ENCODE measurements at places on chromosomes 16 and 17.

DNA sequence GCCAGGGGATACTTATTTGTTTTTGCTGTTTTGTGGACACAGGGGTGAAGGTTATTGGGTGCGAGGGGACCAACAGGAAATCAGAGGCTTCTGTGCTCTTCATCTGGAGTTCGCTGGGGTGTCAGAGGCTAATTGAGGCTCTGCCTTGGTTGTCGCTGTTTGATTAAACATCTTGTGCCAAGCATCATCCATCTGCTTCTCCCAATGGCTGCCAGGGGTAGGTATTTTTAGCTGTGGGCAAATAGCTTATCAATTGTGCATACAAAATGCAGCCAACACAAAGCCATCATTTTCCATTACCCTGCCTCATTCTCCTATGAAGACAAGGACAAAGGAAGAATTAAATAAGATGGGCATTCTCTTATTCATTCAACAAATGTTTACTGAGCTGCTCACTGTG, 27.8 kb downstream of the GPR139 start:
- DNase-seq = no peak

DNA sequence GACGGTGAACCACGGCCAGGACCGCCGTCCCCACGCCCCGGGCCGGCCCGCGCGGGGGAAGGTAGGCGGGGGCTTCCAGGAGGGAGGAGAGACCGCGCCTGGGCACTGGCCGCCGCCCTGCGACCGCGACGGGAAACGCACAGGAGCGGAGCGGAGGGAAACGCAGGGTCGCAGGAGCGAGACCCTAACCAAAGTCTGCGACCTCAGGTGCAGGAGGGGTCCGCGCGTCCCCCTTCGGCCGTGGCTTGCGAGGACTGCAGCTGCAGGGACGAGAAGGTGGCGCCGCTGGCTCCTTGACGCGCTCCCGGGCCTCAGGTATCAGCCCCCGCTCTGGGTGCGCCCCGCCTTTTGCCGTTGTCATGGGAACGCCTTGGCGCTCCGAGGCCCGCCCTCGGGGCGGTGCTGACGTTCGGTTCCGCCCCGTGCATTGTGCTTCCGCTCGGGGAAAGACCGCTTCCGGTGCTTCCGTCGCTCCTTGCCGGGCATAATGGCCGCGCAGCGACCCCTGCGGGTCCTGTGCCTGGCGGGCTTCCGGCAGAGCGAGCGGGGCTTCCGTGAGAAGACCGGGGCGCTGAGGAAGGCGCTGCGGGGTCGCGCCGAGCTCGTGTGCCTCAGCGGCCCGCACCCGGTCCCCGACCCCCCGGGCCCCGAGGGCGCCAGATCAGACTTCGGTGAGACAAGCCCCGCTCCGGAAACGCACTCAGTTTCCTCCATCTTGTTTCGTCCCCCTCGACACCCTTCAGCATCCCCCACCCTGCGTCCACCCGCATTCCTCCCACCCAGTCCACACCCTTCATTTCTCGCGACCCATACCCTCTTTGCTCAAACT, at the start of gene OVCA2:
TSS of gene OVCA2 (plus strand) at position 462 of the 829 bp plus-strand sequence. CDS start at position 488, 26 bp downstream.
- peak; percentile 95 for DNase-seq

GRCh38 chr17:69605571-69605970, 191.1 kb downstream of the MAP2K6 start:
- DNase-seq = no peak

DNA sequence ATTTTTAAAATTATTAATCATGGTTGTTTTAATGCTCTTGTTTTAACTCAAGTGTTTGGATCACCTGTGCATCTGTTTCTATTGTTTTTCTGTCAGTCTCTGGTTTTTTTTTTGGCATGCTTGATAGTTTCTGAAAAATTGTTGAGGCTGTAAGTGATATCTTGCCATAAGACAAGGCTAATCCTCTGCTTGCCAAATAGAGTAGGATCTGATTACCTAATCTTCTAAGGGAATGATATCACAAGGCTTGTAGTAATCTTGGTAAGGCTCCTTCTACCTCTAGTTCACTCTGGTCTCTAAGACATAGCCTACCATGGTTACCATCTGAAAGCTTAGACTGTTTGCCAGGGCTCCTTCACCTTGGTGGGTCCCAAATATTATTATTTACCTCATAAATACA, 81.0 kb downstream of the ATF7IP2 start:
- DNase-seq = no peak

GRCh38 chr17:12992676-12993075, 25.2 kb downstream of the ELAC2 start:
- DNase-seq = no peak

GRCh38 chr17:72110942-72111318, 9.9 kb upstream of the SOX9 start:
- no peak for DNase-seq

- DNase-seq = peak; percentile 45
Measured at GRCh38 chr16:23391381-23392222, 61.4 kb downstream of the COG7 start.

DNA sequence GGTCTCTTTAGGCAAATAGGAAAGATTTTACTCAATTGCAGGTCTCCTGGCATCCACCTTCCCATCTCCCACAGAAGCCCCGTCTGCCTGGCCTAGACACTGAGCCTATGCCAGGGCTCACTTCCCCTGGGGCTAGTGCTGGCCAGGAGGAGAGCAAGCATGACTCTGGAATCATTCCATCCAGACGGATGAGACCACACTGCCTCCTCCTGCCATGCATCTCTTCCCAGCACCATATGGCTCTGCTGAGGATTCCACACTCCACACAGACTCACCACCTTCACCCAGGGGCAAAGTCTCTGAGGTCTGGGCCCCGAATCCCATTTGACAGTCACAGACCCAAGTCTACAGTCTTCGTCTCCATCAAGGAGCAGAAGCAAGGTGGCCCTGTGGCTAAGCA, 346.5 kb downstream of the C16orf95 start:
- DNase-seq = no peak

DNA sequence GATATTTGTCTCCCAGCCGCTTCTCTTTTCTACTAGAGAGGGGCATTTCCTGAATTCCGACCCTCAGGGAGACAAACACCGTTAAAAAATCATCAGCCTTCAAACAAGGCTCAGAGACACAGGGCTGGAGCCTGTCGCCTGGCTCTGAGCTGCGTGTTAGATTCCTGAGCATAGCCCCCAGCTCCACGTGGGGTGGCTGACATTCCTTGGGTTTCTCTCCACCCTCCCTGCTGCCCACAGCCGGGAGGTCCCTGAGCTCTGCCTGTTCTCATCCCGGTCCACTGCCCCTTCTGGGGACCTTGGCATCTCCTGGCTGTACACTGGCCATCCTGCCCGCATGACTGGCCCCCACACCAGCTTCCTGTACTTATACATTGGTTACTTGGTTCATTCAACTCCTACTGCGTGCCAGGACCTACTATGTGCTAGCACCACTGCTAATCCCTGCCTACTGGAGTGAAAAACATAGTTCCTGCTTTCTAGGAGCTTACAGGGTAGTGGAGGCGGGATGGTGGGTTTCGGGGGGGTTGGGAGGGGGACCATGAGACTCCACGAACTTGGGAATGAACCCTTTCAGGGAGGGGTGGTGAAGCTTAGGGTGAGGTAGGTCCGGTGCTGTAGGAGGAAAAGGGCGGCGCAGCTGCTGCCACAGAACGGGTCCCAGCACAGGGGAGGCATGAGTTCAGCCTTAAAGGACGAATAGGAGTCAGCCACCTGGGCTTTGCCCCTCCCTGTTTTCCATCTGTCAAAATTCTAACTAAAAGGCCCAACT, 52.1 kb upstream of the TMEM132E start:
- DNase-seq = no peak

DNA sequence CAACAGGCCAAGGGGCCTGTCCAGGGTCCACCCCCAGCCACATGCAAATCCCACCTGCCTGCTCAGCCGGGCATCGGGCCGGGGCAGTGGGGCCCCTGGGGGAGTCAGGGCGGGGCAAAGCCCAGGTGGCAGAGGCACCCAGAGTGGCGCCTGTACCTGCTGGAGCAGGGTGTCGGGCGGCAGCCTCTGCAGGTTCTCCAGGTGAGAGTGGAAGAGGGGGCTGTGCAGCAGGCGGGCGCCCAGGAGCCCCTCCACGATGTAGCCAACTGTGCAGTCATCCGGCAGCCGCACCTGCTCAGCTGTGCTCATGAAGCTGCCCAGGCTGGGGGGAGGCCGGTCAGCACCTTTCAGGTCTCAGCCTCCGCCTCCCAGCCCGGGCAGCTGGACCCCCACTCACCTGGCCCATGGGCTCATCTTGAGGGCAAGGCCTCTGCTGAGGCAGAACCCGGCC, 2.1 kb downstream of the RFNG start:
- DNase-seq = no peak

GRCh38 chr16:12260647-12261262, 284.2 kb downstream of the SNX29 start:
- no peak for DNase-seq

- no peak for DNase-seq
Measured at GRCh38 chr17:8746501-8747236, 2.0 kb upstream of the CCDC42 start.

GRCh38 chr17:71023249-71024030, 854.1 kb downstream of the KCNJ2 start:
- DNase-seq = no peak

DNA sequence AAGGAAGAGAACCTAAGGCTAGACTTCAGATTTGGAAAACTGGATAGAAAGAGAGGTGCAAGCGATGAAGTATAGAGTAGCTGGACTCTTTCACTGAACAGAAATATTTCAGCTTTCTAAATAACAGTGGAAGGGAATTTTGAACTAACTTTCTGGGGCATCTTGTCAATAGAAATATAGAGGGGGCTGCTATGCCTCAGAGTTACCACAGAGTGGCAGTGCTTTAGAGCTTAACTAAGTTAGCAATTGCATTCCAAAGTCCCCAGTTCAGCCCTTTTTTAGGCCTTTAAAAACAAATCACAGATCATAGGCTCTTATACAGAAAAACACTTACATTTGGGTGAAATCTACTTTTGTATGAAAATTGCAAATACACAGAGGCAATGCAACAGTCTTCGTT, 154.2 kb upstream of the CDH8 start:
- DNase-seq = peak; percentile 1

GRCh38 chr16:3480901-3481695, 14.2 kb downstream of the C16orf90 start:
- no peak for DNase-seq

DNA sequence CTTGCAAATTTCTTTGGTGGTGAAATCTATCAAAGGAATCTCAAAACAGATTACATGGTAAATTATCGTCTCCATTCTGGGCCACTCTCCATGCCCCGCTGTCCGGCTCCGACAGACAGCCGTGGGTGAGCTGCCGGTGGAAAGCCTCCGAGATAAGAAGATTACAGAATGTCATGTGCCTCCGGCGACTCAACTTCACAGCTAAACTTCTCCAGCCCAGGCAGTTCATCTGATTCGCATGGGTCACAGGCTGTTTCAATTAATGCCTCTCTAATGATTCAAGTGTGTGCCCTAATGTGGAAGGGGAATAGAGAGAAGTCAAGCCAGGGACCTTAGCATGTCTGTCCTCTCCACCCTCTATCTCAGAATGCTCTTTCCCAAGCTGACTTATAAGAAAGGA, 520.8 kb upstream of the ZFHX3 start:
- no peak for DNase-seq

DNA sequence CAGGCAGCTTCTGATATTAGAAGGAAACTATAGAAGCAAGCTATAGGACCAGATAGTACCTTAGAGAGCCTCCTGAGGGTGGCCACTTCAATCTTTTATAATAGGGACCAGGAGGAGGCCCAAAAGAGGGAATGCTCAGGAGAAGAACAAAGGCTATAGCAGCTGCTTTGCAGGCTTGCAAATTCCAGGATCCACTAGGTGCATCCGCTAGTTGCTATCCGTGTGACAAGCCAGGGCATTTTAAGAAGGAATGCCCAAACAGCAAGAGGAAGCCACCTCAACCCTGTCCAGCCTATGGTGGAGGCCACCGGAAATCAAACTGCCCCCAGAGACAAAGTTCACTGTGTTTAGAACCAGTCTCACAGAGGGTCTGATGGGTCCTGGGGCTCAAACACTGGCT, 192.6 kb upstream of the KIF2B start:
- no peak for DNase-seq

DNA sequence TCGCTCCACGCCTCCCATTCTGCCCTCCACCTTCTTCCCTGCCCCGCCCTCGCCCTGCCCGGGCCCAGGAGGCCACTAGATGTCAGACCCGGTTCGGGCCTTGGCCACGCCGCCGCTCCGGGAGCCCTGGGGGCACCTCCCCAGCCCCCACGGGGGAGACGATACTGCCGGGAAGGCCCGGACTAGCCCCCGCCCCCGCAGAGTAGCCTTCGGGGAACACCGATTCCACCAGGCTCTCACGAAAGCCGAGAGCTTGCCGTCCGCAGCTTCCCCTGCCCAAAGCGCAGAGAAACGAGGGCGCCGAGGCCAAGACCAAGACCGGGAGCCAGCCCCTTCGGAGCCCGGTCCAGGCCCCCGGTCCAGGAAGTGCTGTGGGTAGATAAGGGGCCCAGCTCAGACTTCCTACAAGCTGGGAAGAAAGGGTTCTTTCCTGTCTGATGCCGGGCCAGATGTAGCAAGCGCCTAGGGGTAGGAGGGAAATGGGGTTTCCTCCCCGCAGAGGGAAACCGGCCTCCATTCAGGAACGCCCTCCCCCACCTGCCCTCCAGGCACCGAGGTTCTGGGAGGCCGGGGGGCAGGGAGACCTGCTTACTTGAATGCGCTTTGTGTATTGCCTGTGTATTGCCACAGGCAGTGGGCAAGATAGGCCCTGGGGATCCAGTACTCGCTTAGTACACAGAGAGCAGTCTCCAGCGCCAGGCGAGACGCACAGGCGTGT, 806 bp upstream of the CYB561 start:
- DNase-seq = peak; percentile 14

GRCh38 chr17:32586666-32587065, 99.9 kb downstream of the CDK5R1 start:
- no peak for DNase-seq

DNA sequence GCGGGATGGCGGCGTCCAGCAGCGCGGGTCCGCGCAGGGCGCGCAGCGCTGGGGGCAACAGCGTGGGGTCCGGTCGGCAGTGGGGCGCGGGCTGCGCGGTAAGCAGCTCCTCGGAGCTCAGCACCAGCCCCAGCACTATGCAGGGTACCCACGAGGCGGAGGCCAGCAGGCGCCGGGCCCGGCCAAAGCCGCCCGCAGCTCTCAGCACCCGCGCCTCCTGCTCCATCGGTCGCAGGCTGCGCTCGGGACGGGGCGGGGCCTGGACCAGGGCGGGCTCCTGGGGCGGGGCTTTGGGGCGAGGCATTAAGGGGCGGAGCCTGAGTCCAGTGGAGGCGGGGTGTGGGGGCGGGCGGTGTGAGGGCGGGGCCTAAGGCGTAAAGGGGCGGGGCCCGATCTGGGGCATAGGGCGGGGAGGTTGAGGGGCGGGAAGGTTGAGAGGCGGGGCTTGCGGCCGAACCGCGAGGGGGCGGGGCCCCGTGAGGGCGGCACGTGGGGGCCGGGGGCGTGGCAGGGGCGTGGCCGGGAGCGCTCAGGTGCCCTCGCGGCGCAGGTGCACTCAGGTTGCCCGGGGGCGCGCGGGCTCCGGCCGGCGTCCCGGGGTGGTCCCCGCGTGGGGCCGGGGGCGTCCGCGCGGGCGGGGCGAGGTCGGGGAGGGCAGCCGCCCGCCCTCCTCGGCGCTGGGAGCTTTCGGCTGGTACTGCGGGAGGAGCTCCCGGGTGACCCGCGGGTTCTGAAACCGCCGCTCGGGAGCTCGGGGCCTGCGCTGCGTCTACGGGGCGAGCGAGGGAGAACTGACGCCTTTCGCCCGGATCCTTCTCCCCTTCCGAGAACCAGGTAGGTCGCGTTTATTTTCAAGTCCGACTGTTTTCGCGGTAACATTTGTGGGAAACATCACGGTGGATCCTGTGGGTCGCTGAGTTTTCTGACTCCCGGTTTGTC, 1.4 kb upstream of the SLC22A31 start:
- DNase-seq = peak; percentile 70

Data from DMS79 treated with DMSO at 0.1 percent for 48 hours (cell line).